Lung microvascular endothelial cell (primary cell): ENCODE measurements at places on chromosomes 16 and 17.

DNA sequence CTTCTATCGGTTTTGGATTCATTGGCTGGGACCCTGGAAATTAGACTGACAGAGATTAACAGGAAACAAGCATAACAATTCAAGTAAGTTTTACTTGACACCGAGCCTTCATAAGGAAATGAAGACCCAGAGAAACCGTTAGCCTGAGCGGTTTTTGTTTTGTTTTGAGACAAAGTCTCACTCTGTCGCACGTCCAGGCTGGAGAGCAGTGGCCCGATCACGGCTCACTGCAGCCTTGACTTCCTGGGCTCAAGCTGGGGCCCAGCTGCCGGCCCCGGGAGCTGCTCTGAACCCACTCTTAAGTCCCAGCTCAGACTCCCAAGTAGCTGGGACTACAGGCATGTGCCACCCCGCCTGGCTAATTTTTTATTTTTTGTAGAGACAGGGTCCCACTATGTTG, 321.3 kb downstream of the SEC14L1 start:
- DNase-seq: peak; percentile 30

- DNase-seq: no peak
Observed at GRCh38 chr17:45230410-45230786, 8.7 kb downstream of the FMNL1 start.

GRCh38 chr16:15572329-15573001, 70.5 kb downstream of the MARF1 start:
- no peak for DNase-seq

- no peak for DNase-seq
Observed at GRCh38 chr16:65740711-65741110, 618.8 kb upstream of the CDH11 start.

GRCh38 chr17:82077617-82078358, 12.2 kb upstream of the DUS1L start:
- no peak for DNase-seq

DNA sequence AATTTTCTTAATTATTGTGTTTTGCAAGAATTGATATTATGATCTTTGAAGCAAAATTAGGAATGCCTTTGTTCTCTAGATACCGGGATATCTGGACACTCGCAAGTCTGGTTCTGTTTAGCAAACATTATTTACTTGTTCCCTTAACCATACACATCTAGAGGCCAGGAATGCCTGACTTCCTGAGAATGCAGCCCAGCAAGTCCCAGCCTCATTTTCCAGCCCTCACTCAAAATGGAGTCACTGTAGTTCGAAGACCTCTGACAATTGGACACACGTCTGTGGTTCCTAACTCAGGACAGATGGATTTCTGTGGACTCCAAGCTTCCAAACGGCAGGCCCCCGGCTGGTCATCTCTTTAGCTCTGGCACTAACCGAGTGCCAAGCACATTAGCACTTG, 355.4 kb upstream of the RBFOX1 start:
- DNase-seq: no peak

- DNase-seq: no peak
Observed at GRCh38 chr17:3990386-3991127, 26.3 kb upstream of the ATP2A3 start.

DNA sequence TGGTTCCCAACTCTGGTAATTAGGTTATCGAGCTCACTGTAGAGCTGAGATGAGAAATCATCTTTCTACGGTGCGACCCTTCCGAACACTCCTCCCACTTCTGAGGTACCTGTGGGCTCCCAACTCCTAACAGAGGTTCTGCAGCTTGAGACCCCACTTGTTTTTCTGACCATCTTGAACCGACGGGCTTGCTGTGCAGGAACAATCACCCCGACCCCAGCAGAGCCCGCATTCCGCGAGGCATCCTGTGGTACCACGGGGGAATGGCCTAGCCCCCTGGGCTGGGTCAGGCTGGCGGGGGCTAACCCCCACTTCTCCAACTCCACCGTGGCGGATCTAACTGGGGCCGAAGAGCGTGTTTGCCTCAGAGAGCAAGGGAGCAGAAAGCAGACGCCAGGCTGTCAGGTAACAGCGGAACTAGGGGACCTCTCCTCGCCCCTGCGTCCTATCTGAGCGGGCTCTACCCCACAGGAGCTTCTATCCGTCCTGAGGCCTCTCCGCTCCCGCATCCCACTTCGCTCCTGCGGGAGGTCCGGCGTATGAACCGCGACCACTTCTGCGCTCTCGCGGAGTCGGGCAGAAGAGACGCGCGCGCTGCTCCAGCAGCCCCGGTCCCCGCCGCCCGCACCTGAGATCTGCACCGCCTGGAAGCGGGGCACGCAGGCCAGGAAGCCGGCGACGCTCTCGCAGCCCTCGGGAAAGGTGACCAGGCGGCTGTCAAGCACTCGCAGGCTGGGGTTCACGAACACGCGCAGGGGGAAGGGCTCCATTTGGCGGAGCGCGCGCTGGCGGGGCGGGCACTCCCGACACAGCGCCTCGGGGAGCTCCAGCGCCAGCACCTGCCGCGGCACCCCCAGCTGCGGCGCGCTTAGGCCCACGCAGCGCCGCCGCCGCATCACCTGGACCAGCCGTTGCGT, 761 bp downstream of the PDF start:
- DNase-seq: peak; percentile 42

DNA sequence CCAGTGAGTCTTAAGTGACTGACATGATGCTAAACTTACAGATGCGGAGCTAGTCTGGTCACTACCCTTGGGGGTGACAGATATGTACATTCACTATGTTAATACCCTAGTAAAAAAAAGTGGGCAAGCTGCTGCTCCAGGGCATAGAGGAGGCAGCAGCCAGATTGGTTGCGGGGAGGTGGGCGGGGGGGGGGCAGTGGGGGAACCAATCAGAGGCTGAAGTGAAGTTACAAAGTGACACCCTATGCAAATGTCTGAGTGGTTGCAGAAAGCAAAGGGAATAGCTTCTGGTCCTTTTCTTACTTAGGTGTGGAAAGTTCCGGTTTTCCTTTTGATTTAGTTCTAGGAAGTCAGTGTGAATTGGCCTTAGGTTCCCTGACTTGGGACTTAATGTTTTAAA, 12.1 kb downstream of the NDEL1 start:
- peak; percentile 37 for DNase-seq

DNA sequence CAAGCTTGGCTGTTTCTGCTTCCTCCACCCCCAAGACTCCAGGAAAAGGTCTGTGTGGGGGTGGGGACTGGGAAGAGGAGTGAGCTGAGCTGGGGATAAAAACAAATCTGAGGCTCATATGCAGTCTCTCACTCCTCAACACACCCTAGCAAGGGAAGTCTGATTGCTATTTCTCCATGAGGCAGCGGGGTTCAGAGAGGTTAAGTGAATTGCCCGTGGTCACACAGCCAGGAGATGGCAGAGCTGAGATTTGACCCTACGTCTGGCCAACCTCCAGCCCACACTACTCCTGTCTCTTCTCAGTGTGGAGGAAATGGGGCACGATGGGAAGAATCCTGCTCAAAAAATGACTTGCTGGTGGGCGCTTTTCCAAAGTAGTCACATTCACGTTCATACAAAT, 4.8 kb upstream of the ABCC3 start:
- no peak for DNase-seq

DNA sequence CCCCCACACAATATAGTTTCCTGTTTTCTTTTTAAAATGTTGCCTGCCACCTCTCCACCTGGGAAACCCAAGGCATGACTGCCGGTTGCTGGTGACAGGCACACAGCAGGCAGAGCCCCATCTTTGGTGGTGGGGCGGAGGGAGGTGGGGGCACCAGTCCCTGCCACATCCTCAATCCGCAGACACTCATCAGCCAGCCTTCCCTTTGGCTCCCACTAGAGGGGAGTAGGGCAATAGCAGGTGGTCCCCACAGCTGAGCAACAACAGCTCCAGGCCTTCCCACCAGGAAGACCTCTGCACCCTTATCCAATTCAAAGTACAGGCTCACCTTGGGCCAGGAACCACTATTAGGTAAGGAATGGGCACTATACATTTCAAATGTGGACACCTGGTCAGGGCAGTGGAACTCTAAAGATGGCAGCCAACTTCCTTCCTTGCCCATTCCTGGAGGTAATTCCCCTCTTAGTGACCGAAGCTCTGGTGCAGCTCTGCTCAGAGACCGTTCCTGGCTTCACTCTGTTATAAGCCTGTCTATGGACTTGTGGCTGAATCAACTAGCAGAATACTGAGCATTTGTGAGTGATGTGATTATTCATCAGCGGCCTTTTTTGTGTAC, 13.9 kb downstream of the RECQL5 start:
- DNase-seq: peak; percentile 62

GRCh38 chr17:78599419-78599818, 22.2 kb upstream of the DNAH17 start:
- no peak for DNase-seq

GRCh38 chr16:11686713-11687380, 18.6 kb downstream of the SNN start:
- DNase-seq: no peak

GRCh38 chr17:685006-685405, 29.6 kb downstream of the VPS53 start:
- no peak for DNase-seq

- DNase-seq: no peak
Observed at GRCh38 chr16:74053826-74054225, 242.8 kb upstream of the PSMD7 start.

- no peak for DNase-seq
Observed at GRCh38 chr16:78072275-78072674, 27.2 kb upstream of the WWOX start.

GRCh38 chr16:55494994-55495421, 13.9 kb upstream of the LPCAT2 start:
- DNase-seq: peak; percentile 90

DNA sequence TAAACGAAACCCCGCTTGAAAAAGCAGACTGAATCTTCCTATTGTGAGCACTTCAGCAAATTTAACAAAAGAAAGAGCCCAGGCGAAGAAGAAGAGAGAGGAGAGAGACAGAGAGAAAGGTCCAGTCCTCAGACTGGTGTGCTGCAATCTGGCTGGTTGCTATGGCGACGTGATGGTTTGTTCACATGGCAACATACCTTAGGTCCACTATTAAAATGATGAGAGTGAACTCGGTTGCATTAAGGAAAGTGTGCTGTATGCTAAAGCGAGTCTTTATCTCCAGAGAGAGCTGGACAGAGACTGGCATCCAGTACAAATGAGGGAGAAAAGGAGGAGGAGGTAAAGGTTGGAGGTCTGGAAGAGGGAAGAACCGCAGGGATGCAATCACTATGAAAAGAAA, 271.8 kb upstream of the ZFHX3 start:
- no peak for DNase-seq

DNA sequence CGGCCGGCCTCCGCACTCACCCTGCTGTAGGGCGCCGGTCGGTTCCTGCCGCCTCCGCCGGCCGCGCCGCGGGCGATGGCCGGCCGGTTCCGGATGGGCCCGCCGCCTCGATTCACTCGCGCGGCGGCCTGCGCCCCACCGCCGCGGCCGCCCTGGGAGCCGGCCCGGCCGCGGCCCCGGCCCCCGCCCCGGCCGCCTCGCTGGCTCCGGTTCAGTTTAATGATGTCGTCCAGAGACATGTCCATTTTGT, 158 bp downstream of the ALYREF start:
- DNase-seq: no peak

DNA sequence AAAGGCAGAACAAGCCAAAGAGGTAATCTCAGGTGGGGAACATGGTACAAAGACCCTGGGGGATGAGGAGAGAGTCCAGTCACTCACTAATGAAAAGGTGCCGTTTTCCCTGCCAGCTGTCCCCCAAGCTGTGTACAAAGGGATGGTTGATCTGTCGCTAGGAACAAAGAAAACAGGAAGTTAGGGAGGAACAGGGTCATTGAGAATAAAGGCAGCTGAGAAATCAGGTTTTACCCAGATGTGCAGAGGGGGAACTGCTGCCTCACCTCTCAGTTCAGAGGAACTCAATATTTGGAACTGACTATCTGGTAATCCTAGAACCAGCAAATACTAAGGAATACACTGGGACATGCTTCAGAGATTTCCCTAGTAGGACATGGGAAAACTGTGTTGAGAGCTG, 1.5 kb downstream of the RSKR start:
- DNase-seq: no peak

DNA sequence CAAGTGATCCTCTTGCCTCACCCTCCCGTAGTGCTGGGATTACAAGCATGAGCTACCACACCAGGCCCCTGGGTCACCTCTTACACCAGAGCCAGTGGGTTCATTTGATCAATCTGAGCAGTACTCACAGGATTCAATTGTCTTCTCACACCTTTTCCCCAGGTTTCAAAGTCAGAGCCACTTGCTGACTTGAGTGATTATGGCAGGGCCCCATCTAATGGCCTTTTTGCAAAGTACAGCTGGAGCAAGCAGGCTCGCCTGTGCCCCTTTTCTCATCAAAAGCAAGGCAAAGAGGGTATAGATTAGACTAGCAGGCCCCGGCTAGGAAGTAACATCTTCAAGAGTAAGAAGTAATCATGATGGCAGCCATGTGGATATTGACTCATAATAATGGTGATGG, 114.8 kb upstream of the NOL11 start:
- DNase-seq: peak; percentile 65

DNA sequence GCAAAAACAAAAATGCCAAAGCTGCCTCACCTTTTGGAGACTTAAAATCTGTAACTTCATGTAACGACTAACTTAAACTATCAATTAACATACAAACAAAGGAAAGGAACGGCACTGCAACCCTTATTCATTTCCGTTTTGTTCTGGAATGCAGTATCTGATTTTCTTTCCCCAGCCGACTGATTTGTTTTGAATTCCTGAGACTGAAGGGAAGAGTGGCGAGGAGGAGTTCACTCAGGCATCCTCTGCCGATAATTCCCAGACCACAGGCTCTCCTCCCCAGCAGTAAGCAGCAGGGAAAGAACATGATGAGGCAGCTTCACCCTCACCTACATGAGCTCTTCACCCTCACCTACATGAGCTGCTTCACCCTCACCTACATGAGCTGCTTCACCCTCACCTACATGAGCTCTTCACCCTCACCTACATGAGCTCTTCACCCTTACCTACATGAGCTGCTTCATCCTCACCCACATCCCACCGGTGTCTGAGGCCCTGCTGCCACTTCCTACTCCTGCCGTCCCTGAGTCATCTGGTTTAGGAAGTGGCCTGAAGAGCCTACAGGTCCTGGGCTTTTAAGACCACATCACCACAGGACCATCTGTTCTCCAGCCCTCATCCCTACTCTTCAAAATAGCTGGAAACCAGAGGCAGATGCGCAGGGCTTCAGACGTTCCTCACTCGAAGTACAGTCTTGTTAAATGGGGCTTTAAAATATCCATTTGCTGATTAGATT, 168.0 kb upstream of the RPH3AL start:
- peak; percentile 78 for DNase-seq

GRCh38 chr16:88826070-88826840, 14.5 kb upstream of the APRT start:
- DNase-seq: no peak

- DNase-seq: no peak
Observed at GRCh38 chr16:78542419-78542818, 443.0 kb downstream of the WWOX start.

GRCh38 chr17:38428643-38429371, 543 bp downstream of the ARHGAP23 start:
- peak; percentile 66 for DNase-seq

- no peak for DNase-seq
Observed at GRCh38 chr17:3750926-3751325, 27.2 kb downstream of the HASPIN start.
